Activated CD4-positive, alpha-beta memory T cell treated with anti-CD3 and anti-CD28 coated beads for 36 hours (primary cell): ENCODE measurements at places on chromosomes 12 and 14. TPM values are rescaled to one million over a fixed set of nuclear protein-coding genes. Genes with fewer than 3 reads are reported as not detected.

DNA sequence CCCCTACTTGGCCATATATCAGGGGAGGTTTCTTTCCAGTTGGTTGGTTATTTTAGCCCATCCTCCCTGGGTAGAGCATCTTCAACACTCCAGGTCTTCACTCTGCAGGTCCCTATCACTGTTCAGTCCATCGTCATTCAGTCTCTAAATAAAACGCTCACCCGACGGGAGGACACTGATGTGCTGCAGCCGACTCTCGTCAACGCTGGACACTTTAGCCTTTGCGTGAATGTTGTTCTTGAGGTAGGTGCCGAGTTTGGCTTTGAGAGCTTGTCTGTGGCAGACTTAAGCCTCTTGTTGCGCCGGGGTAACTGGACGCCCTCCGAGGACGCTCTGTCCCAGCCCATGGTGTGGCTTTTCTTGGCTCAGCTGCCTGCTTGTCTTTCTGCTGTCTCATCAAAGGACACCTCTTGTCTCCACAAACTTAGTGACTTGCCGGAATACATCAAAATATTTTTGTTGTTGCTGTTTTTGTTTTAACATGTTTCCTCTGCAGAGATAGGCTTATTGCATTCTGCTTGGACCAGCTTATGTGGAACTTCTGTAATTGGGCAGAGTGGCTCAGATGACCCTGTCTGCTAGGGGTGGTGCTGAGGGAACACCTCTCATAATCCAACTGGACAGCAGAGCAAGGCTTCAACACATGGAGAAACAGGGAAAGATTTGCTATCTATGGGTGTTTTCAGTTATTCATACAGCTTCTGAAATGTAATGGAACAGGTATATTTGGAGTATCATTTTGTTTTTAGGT is 26.5 kb downstream of the TCTN1 start:
- H3K27me3 ChIP-seq, result no peaks in the 10 kb centered on the region
- peaks cover 5% of the 10 kb centered on the region for H3K4me1 ChIP-seq
- H3K27ac ChIP-seq, result no peak overlapping the region

DNA sequence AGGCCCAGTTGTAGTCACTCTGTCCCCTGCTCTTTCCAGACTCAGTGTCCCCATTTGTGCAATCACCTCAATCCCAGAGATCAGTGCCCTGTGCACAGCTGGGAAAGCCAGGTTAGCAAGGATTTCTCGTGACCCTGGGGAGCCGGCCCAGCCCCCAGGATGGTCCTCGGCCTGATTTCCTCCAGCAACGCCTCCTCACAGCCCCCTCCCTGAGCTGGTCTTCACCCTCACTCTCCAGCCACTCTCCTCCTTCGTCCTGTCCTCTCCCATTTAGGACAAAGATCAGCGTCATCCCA is 194.8 kb upstream of the C14orf180 start:
- H3K27me3 ChIP-seq, result no peaks in the 10 kb centered on the region
- H3K4me1 ChIP-seq, result peaks cover 12% of the 10 kb centered on the region
- peaks cover 2% of the 10 kb centered on the region for H3K36me3 ChIP-seq
- H3K27ac ChIP-seq, result no peak overlapping the region
- peak; percentile 4 for DNase-seq

GRCh38 chr14:66507181-66507721 is 696 bp upstream of the GPHN start:
- H3K4me1 ChIP-seq, result peaks cover 30% of the 10 kb centered on the region
- H3K4me3 ChIP-seq, result peak overlapping the region; percentile 89
- H3K36me3 ChIP-seq, result no peaks in the 10 kb centered on the region

GRCh38 chr12:56153678-56154065 is 1.3 kb downstream of the MYL6B start:
- DNase-seq, result no peak
- peaks cover 15% of the 10 kb centered on the region for H3K36me3 ChIP-seq
- H3K4me3 ChIP-seq, result peak overlapping the region; percentile 78

DNA sequence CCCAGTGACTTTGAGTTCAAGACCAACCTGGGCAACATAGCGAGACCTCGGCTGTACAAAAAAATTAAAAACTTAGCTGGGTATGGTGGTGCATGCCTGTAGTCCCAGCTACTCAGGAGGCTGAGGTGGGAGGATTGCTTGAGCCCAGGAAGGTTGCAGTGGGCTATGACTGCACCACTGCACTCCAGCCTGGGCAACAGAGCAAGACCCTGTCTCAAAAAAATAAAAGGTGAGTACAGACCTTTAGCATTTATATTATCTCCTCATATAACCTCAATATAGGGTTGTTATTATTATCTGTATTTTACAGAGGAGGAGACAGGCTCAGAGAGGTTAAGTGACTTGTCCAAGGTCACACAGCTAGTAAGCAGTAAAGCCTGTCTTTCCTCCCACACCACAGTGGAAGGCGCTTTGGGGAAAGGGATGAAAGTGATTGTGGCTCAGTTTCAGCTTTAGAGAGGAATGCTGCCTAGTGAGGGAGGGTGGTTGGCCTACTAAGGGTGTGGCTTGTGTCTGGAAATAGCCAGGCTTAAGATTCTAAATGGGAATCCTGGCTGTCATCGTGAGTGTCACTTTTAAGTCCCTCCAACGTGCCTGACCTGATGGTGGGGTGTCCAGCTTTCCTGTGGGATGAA is 7.2 kb downstream of the TPCN1 start:
- H3K27ac ChIP-seq, result peak overlapping the region; percentile 92
- H3K36me3 ChIP-seq, result peaks cover 40% of the 10 kb centered on the region
- peaks cover 53% of the 10 kb centered on the region for H3K4me1 ChIP-seq
- no peak for DNase-seq

- no peaks in the 10 kb centered on the region for H3K27me3 ChIP-seq
- peaks cover 11% of the 10 kb centered on the region for H3K36me3 ChIP-seq
- H3K4me3 ChIP-seq, result no peak overlapping the region
- peaks cover 7% of the 10 kb centered on the region for H3K4me1 ChIP-seq
Observed at GRCh38 chr14:77681196-77682157, 26.3 kb downstream of the ALKBH1 start.

DNA sequence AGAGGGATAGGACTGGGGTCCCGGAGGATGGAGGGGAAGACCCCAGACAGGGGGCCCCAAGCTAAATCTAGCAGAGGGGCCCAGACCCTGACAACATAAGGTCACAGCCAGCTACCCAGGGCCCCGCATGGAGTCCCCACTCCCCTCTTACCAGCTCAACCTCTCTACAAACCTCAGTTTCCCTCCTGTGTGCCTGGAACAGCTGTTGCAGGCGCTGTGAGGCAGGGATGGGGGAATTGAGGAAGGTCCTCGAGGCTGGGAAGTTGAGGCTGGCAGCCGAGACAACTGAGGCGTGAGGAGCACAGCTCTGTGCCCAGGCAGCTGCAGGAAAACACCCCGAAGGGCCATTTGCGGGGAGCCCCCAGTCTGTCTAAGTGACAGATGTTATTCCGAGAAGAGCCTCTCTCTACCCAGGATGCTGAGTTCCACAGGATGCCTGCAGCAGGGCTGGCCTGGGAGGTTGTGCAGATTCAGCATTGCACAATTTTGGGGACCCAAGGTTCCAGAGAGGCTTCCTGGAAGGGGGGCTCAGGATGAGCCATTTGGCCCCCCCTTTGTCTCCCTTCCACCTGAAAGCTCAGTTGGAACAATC is 42.7 kb upstream of the NCOR2 start:
- H3K4me1 ChIP-seq, result peaks cover 30% of the 10 kb centered on the region
- no peak overlapping the region for H3K27ac ChIP-seq
- H3K27me3 ChIP-seq, result peaks cover 3% of the 10 kb centered on the region

DNA sequence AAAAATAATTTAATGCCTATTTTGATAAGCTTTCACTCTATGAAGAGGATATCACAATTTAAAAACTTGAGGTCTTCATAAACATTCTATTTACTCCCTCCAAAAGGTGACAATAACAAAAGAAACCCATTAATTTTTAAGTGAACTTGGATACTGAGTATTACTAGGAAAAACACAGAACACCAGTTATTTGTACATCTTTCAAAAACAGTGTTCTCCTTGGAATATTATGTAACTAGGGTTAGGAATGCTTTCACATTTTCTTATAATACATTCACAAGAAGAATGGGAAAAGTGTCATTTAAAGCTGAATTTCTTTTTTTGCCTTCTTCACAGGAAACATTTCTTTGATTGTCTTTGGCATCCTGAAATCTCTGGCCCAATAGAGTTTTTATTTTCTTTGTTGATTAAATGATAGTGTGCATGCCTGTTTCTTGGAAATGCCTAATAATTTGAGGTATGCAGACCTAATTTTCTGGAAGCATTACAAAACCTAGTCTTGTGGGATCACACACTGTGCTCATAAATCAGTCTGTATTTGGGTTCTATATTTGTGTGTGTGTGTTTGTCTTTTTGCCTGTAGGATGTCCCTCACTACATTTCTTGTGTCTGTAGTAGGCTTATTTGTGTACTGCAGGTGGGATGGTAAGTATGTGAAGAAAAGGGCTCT is 76.5 kb downstream of the WNK1 start:
- H3K36me3 ChIP-seq, result peaks cover 26% of the 10 kb centered on the region
- H3K4me3 ChIP-seq, result no peak overlapping the region
- H3K27me3 ChIP-seq, result no peaks in the 10 kb centered on the region

DNA sequence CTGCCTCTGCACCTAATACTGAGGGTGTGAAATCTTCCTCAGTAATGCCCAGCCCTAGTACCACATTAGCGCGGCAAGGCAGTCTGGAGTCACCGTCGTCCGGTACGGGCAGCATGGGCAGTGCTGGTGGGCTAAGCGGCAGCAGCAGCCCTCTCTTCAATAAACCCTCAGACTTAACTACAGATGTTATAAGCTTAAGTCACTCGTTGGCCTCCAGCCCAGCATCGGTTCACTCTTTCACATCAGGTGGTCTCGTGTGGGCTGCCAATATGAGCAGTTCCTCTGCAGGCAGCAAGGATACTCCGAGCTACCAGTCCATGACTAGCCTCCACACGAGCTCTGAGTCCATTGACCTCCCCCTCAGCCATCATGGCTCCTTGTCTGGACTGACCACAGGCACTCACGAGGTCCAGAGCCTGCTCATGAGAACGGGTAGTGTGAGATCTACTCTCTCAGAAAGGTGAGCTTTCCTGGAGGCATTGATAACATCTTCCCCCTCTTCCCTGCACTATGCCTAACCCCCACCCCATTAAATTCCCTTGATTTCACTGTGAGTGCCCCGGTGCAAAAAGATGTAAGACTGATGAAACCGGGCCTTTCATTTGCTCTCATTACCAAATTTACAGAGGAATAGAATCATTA is 291.4 kb downstream of the NAV3 start:
- H3K4me1 ChIP-seq, result no peaks in the 10 kb centered on the region
- H3K36me3 ChIP-seq, result no peaks in the 10 kb centered on the region
- no peak overlapping the region for H3K4me3 ChIP-seq
- H3K27me3 ChIP-seq, result no peaks in the 10 kb centered on the region
- H3K27ac ChIP-seq, result no peak overlapping the region

GRCh38 chr14:65038966-65039365 is 52.3 kb downstream of the FNTB start:
- H3K4me3 ChIP-seq, result no peak overlapping the region
- H3K27me3 ChIP-seq, result no peaks in the 10 kb centered on the region
- peaks cover 15% of the 10 kb centered on the region for H3K36me3 ChIP-seq
- no peak for DNase-seq
- H3K27ac ChIP-seq, result no peak overlapping the region

DNA sequence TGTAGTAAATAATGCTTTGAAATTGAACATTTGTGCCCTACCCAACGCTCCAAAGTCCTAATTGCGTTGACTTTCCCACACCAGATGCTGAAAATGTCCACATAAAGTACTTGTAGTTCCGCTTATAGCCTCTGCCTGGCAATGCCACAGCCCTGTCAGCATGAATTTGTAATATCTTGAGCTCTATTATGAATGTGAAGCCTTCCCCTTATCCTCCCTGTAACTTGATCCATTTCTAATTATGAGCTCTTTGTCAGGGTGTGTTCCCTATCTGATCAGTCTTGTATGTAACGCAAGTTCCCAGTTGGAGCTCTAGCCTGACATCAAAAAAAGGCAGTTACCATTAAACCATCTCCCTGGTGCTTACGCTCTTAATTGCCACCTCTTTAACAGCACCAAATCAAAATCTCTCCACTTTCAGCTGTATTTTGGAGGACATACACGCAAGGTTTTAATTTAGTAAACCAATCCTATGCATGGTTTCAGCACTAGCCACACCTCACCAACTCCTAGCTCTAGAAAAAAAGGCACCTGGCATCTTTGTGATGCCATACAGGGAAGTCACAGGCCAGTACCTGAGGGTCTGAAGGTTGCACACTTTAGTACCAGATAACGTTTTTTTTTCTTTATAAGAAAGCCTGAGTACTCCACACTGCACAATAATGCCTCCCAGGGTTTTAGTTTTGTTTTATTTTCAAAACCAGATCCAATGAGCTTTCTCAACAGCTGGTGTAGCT is 69.3 kb downstream of the EEA1 start:
- H3K4me1 ChIP-seq, result peaks cover 3% of the 10 kb centered on the region
- no peak for DNase-seq
- H3K4me3 ChIP-seq, result no peak overlapping the region
- peaks cover 28% of the 10 kb centered on the region for H3K36me3 ChIP-seq
- H3K27ac ChIP-seq, result no peak overlapping the region
- no peaks in the 10 kb centered on the region for H3K27me3 ChIP-seq

Gene MYH7
- 0.02 TPM for total RNA-seq

Gene USP44
- total RNA-seq, result 2.9 TPM

Gene AMN
- total RNA-seq, result not detected

Gene NPAS3
- not detected for total RNA-seq

Gene ESRRB
- not detected for total RNA-seq
